ENCODE measurements at places on chromosomes 3 and 15.

DNA sequence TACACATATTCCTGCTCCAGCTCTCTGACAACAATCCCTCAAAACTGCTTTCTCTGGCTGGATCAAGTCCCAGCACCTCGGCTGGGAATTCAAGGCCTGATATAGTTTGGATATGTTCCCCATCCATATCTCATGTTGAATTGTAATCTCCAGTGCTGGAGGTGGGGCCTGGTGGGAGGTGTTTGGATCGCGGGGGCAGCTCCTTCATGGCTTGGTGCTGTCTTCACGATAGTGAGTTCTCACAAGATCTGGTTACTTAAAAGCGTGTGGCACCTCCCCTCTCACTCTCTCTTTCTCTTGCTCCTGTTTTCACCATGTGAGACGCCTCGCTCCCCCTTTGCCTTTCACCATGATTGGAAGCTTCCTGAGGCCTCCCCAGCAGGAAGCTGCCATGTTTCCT is 47.4 kb upstream of the SYN2 start:
- DNase-seq: no peak

DNA sequence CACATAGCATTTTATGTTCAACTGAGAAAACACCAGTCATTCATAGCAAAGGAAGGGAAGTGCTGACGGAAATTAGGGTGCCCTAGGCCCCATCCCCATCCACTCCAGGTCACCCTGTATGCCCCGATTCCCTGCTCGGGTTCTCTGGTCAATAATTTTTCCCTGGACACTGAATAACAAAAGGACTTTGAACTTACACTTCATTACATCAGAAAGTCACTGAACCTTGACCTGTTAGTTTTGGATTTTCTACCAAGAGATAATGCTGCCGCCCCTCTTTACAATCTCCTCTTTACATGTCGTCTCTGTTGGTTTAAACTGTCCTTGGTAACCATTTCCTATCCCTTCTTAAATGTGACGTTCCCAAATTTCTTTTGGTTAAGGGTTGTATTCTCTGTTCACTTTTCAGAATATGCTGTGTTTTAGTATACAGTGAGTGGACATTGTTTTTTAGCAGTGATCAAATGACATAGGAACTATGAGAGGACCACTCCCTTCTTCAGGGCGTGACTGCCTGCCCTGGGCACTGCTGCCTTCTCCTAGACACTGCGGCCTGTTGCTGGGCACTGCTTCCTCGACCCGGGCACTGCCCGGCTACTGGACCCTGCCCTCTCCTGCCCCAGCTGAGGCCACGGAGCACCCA is 13.6 kb upstream of the AHSG start:
- no peak for DNase-seq

- no peak for DNase-seq
These were observed 299.2 kb downstream of the CNTN3 start for GRCh38 chr3:74315291-74315690.

DNA sequence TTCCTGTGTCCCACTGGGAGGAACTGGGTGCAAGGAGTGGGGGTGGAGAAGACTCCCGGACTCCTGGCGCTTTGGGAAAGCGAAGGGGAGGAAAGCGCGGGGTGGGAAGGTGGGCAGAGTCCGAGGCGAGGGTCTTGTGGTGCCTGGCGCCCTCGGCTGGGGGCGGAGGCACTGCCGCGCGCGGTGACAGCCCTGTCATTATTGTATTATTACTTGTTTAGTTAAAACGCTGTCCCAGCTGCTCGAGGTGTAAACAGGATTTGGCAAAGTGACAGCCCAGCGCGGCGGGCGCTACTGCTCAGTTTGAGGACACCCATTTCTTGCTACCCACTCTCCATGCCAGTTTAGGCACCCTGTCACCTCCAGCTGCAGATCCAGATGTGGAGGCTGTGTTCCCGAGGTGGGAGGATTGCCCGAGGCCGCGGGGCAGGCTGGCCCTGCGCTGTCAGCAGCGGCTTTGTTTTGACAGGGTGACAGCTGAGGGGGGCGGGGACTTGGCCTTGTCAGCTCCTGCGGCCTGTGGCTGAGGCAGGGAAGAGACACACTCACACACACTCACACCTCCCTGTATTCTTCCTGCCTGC is 1.0 kb downstream of the KAT2B start:
- peak; percentile 54 for DNase-seq

GRCh38 chr3:193053046-193053435 is 135.4 kb upstream of the MB21D2 start:
- no peak for DNase-seq

GRCh38 chr3:82641701-82642100 is 880.3 kb upstream of the GBE1 start:
- DNase-seq: no peak

DNA sequence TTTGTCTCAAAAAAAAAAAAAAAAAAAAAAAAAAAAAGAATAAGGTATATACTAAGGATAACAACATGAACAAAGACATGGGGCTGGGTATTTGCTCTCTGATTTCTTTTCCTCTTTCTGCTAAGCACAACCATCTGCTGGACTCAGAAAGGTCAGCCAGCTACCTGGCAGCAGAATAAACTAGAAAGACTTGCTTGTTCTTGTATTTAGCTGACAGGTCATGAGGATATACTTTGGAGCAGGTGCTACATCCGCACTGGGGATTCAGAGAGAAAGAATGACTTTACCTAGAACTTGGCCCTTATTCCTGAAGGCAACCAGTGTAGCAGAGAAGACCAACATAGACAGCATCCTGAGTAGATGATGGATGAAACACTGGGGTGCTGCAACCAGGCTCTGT is 550.5 kb downstream of the NTRK3 start:
- DNase-seq: no peak

DNA sequence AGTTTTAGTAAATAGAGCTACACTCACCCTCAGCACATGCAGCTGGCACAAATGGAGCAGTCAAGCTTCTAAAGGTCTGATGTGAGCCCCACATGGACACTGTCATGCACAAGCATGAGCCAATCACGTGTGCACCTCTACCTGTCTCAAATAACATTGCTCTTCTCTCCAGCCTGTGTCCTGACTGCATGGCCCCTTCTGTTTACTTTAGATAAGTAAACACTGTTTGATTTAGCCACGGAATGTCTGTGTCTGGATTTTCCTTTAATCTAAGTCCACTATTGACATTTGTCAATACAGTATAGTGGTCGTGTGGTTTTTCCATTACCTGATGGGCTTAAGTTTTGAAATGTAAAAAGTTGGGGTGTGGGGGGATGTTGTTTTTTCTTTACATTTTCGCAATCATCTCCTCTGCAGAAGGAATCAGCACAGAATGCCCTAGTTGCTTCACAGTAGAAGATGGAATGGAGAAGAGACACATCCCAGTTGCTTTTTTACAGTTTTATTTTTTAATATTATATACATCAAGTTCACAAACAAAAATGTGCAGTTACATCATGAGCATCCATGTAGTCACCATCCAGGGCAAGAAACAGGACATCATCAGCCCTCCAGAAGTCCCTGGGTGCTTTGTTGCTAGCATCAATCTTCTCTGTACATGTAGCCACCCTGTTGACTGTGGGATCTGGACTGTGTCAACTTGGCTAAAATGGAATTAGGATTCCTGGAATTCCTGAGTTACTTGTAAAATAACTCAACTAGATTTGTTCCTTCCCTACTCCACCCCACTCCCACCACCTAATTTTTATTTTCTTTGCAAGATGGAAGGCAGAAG is 146.1 kb downstream of the UACA start:
- DNase-seq: peak; percentile 68

DNA sequence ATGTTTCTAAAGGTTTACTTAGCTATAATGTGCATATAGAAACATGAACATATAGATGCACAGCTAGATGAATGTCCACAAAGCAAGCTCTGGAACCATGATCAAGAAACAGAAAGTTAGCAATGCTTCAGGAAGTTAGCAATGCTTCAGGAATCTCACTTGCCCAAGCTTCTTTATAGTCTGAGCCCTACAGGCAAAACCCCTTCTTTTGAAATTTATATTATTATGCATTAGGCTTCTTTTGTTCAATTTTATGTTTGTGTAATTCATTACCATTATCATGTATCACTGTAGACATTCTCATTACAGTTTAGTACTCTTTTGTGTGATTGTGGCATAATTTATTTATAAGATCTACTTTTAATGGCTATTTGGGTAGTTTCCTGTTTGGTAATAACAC is 286.4 kb upstream of the BCHE start:
- no peak for DNase-seq

- DNase-seq: no peak
These were observed 182.2 kb downstream of the WDR76 start for GRCh38 chr15:44009038-44009437.

- DNase-seq: no peak
These were observed 1.8 kb downstream of the WWTR1 start for GRCh38 chr3:149655826-149656574.

All from NCI-H510A treated with DMSO at 0.1 percent for 48 hours (cell line).